ENCODE measurements at places on chromosomes 1 and 21.

GRCh38 chr1:29269382-29269781, 33.1 kb downstream of the PTPRU start:
- no peak for DNase-seq

GRCh38 chr1:89850844-89851415, 30.1 kb downstream of the LRRC8D start:
- DNase-seq, result no peak

DNA sequence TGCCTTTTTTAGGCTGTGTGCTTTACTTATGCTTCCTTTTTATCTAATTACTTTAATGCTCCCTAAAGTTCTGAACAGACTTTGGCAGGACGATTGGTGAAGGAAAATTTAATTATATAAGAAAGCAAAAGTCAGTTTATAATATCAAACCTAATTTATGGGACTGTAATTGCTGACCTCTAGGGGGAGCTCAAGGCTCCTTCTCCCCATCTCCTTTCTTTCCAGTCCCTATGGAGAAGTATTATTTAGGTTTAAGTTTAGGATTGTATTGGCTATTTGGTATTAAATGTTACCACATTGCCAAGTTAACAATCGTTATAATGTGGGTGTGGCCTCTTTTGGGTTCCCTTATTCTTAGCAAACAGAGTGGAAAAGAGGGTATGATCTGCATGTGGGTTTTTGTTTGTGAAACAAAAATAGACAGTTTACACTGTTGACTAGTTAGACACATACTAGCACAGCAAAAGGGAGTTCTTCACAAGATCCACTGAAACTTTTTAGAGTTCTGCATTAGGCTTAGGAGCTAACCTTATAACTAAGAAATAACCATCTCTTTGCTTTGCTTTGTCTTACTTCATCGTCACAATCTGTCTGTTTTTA, 48.2 kb upstream of the TNFSF4 start:
- DNase-seq, result peak; percentile 40

- DNase-seq, result no peak
These were observed 89.2 kb downstream of the ADSS2 start for GRCh38 chr1:244362476-244362875.

- DNase-seq, result no peak
These were observed 50.0 kb upstream of the LRRC3 start for GRCh38 chr21:44405091-44405947.

DNA sequence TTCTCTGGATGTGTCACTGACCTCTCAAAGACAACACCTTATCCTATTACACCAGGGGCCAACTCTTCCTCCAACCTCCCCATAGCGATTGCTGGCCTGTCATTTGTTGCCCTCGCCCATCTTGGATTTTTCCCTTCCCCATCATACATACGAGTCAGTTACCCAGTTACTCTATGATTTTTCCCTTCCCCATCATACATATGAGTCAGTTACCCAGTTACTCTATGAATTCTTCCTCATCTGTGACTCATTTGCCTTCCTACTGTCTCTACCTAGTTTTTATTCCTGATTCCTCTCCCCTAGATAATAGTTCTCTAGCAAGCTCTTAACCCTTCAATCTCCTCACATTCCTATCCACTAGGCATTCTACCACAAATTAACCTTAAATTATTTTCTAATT, 178.8 kb downstream of the NR5A2 start:
- DNase-seq, result peak; percentile 60

DNA sequence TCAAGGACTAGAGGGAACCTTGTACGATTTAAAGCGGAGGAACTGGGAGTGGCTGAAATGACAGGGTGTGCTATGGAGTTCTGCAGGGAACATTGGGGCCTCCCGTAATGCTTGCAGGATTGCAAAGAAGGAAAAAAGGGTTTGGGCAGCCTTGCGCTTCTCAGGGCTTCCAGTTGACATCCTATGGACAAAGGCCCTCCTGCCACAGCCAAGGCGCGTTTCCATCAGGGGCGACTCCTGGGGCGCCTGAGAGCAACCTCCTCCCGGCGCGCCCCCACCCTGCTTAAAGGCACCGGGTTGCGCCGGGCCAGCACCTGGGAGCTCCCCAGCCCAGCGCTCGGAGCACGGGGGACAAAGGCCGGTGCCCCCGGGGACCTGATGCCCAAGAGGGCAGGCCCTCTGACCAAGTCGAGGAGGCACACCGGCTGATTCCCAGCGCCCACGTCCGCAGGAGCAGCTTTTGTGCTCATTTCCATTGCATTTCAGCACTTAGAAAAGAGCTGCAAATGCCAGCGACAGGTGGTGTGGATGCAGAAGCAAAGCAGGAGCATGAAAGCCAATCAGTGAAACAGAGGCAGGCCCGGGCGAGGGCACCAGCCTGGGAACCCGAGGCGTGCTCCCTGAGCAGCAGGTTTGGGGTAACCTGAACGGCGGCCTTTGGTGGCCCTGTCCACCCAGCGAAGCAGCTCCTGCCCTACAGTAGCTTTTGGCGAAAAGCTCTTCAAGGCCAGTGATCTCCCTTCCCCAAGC, 17.6 kb upstream of the RNF187 start:
- DNase-seq, result no peak

DNA sequence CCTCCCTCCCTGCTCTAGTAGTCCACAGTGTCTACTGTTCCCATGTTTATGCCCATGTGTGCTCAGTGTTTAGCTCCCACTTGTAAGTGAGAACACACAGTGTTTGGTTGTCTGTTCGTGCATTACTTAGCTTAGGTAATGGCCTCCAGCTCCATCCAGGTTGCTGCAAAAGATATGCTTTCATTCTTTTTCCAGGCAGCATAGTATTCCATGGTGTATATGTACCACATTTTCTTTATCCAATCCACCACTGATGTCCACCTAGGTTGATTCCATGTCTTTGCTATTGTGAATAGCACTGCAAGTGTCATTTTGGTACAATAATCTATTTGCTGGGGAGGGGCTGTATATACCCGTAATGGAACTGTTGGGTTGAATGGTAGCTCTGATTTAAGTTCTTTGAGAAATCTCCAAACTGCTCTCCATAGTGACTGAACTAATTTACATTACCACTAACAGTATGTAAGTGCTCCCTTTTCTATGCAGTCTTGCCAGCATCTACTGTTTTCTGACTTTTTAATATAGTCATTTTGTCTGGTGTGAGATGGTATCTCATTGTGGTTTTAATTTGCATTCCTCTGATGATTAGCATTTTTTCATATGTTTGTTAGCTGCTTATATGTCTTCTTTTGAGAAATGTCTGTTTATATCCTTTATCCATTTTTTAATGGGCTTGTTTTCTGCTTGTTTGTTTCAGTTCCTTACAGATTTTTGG, 191.9 kb upstream of the DMRTA2 start:
- DNase-seq, result no peak

- no peak for DNase-seq
These were observed 11.5 kb upstream of the VASH2 start for GRCh38 chr1:212938846-212939245.

DNA sequence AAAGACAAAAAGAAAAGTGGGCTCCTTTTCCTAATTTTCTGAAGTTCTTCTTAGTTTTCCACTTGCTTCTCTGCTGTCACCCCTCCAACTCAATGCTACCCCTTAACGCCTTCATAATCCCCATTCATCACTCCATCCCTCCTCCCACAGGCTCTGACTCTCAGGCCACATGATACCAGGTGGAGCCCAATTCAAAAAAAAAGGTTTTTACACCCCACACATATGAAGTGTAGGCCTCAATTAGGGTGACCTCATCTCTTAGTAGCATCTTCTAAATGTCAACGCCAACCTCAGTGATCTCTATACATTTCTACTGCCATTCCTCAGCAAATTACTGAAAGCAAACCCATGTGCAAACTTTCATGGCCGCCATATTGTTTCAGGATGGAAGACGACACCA, 6.4 kb downstream of the SSBP3 start:
- no peak for DNase-seq

- DNase-seq, result no peak
These were observed 167.9 kb downstream of the TNFSF18 start for GRCh38 chr1:172882791-172883386.

GRCh38 chr1:214075999-214076707, 88.4 kb downstream of the PROX1 start:
- DNase-seq, result no peak

DNA sequence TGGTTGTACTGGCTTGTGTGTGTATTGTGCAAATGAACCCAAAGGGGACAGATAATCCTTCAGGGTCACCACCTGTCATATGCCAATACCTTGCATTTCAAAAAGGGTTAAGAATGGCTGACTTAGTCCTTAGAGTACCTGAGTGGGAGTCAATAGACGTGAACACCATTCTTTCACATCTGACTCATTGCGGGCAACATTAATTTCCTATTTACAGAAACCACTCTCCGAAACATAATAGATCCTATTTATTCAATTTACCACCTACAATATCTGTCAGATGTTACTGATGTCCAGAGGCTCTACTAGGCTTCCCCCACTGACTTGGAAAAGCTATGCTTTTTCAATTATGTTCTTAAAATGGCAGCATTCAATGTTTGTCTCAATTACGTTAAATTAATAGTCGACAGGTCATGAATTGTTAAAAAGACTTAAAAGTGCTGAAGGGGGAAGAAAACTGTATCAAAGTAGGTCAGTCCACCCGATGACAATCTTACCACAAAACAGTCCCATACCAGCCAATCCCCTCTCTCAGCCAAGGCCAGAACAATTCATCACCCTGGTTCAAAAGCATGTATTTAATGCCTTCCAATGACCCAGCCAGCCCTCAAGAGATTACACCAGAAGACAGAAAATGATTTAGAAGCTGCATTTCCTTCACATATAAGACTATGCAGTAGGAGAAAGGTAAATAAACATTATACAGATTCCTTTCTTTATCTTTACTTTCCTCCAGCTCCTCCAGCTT, 48.6 kb upstream of the PLA2G2C start:
- DNase-seq, result no peak

All from inflammatory macrophage treated with lipopolysaccharide for 4 hours (primary cell).